ENCODE measurements at places on chromosomes 5 and 9.

- no peak for DNase-seq
Measured at GRCh38 chr5:181173027-181173419, 25.6 kb downstream of the OR2V2 start.

DNA sequence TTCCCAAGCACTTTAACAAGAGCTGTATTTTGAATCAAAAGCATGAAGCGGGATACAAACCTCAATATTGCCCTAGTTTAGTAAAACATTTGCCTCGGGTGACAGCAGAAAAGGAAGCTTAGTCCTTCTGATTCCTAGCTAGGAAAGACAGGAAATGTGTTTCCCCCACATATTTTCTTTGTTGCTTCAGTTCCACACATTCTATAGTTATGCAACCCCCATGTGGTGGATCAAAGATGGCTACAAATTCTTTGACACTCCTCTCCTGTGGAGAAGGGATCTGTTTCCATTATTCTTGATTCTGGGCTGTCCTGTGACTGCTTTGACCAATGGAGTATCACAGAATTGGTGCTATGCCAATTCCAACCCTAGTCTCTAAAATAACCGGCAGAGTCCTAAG is 89.1 kb upstream of the SLC30A5 start:
- no peak for DNase-seq

GRCh38 chr5:123690821-123691220 is 178.8 kb downstream of the CSNK1G3 start:
- no peak for DNase-seq

DNA sequence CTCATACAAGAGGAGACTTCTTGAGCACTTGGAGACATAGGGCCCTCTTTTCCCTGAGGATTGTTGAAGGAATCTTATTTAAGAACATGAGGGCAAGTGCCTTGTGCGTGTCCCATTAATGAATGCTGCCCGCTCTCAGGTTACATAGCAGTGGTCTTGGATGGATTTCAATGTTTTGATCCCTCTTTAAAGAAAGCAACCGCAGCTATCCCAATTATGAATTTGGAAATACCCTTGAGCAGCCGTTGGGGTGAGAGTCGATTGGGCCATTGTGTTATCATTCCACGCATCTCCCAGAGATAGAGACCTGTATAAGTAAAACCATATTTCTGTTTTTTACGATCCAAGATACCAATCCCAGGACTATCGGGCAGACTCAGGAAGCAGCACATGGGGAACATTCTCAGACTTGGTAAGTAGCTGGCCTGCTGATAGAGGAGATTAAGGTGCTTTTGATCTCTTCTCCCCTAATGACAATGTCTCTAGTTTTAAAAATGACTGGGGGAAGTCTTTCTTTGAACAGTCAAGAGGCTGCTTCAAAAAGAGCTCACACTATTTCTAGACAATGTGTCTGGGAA is 145.3 kb downstream of the MACROH2A1 start:
- DNase-seq, result no peak

GRCh38 chr5:58149746-58150145 is 310.1 kb downstream of the PLK2 start:
- no peak for DNase-seq

- no peak for DNase-seq
Measured at GRCh38 chr5:140221697-140222223, 46.8 kb downstream of the CYSTM1 start.

- DNase-seq, result no peak
Measured at GRCh38 chr9:107674721-107675277, 185.2 kb upstream of the KLF4 start.

DNA sequence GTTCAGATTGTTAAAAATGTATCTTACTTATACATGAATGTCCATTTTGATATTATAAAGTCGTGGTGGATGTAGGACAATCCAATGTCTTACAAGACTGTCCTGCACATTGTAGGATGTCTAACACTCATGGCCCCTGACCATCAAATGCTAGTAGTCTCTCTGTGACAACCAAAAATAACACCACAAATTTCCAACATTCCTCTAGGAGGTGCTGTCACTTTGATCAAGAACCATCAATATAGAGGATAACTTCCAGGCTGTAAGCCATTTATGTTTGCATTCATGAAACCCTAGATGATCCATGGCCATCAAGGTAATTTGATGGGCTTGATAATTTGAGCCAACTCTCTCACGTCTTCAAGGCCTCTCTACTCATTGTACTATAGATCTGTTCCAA is 20.5 kb upstream of the ZFR start:
- DNase-seq, result no peak

DNA sequence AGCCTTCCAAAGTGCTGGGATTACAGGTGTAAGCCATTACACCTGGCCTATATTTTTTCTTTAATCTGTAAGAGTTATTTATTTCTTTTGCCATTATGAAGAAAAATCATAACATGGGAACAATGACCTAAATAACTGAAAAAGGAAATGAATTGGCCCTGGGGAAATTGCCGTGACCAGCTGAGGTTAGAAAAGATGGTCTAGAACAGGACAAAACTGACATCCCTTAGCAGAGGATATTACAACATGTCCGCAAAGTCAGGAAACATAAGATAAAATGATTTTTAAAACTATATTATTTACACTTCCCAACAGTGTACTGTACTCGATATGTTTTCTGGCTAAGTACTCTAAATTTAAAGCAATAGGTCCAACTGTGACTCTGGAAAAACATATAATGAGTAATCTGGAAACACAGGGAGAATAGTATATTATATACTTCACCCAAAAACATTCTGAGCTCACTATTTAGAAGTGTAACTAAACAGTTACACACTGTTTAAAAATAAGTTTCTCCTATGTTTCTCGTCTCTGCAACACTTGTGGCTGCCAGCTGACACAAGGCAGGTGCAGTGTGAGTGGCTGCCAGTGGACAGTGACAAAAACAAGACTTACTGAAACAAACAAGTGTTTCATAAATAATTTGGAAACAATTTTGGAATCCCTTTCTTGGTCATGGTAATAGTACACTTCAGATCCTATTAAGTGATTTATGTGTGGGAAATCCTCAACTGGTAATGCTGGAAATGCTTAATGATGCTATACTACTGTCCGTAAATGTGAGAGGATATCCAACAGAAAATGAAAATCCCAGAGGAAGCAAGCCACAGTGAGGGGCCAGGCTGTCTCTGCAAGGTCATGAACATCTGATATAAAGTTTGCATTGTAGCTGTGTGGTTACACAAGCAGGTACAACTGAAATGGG is 69.1 kb downstream of the C9orf85 start:
- DNase-seq, result no peak

DNA sequence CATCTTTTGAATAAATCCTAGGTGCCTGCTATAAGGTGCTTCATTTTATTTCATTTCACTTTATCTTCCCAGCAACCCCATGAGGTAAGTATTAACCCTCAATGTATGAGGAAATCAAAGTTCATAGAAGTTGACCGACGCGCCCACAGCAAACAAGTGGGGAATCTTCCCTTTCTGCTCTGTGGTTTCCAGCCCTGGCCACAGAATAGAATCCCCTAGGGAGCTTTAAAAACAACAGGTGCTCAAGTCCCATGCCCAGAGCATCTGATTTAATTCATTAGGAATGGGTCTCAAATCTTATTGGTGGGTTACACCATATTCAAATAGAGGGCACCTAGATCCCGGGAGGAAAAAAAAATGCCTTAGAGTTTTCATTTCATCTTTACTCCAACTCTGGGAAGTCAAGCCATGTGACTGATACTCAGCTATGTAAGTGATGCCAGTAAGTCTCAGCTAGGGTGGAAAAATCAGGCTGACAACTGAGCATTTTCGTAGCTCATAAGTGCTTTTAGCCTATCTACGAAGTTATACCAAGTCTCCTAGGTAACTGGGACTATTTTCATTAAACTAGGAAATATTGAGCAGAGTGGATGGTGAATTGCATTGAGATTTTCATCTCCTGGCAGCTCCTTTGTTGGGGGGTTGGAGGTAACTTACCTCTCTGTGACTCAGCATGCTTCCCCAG is 353.4 kb upstream of the SLC30A5 start:
- no peak for DNase-seq

GRCh38 chr9:133706307-133707050 is 31.7 kb downstream of the SARDH start:
- DNase-seq, result no peak

DNA sequence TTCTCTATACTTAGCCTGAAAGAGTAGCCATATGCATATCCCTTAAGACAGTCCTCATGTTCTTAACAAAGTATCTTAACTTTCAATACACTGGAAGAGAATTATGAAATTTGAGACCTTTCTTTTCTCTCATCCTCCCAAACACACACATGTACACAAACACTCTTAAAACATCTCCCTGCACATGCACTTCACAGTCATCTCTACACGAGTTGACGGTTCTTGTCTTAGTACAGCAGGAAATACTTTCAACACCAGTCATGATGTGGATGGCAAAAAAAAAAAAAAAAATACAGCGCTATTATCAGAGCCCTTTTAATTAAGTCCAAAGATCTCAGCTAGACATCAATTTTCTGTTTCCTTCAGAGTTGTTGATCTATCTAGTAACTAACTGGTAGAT is 43.6 kb upstream of the PCSK1 start:
- DNase-seq, result no peak

- DNase-seq, result no peak
Measured at GRCh38 chr5:155481182-155481581, 467.6 kb downstream of the KIF4B start.

DNA sequence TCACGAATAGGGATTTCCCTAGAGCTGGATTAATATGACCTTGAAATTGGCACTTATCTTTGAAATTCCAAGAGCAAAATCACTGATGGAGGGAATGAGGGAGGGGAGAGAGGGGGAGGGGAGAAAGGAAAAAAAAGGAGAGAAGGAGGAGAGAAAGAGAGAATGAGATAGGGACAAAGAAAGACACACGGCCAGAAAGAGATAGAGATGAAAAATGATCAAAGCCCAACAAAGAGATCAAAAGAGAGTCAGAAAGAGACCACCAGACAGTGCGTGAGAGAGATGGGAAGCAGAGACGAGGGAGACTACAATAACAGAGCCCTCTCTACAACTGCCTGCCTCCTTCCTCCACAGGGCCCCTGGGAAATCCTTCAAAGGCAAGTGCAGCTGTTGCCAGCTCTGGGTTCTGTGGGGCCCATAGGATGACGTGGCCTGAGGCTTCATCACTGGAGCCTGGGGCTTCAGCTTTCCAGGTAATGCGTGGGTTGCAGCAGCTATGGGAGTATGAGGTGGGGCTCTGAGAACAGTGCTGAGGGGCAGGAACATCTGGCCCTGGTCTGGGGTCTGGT is 58.3 kb upstream of the SHB start:
- DNase-seq, result no peak

DNA sequence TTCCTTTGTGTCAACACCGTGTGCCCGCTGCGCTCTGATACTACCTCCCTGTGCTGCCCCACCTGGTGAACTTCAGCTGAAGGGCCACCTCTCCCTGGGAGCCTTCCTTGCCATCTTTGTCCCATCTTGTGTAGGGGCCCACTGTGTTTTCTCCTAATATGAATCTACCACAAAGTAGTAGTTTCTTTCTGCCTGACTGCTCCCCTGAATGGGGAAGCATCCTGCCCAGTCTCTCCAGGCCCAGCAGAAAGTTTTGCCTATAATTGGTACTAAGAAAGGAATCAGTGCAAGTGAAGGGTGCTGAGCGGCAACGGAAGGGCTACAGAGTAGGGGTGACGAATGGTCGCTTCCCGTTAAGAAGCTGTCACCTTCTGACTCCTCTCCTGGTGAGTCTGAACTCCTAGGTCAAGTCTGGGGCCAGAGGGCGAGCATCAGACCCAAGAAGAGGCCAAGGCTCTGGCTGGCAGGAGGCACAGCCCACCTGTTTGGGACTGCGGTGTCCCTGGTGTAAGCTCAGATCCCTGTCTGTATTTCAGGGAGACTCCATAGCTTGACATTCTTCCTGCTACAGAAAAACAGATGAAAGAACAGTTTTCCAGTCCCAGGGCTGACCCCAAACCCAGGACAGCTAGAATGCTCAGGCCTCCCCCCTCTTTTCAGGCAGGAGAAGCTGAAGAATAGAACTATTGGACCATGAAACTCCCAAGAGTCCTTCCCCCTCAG is 24.1 kb downstream of the WWC1 start:
- no peak for DNase-seq

- DNase-seq, result no peak
Measured at GRCh38 chr9:134968011-134968822, 50.5 kb upstream of the FCN1 start.

DNA sequence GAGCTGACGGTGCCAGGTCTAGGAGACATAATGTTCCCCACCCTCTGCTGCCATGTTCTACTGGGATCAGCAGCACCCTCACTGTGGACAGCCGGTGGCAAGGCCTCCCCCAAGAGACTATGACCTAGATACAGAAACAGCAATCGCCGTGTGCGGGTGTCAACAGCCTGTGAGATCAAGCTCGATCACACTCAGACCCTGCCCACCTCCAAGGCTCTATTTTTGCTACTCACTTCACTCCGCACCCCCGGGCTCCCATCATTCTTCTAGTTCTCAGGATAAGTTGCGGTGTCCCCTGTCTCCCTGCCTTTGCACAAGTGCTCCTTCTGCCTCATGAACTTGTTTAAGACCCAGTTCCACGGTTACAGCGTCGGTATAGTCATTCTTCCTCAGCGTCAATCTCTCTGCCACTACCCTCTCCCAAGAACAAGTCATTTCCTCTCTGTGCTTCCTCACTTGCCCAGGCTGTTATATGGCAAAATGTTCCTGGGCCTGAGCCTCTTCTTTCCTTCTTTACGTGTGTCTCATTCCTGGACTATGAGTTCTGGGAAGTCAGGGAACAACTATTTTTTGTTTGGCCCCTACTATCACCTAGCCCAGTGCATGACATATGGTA is 5.4 kb upstream of the DOCK8 start:
- no peak for DNase-seq

DNA sequence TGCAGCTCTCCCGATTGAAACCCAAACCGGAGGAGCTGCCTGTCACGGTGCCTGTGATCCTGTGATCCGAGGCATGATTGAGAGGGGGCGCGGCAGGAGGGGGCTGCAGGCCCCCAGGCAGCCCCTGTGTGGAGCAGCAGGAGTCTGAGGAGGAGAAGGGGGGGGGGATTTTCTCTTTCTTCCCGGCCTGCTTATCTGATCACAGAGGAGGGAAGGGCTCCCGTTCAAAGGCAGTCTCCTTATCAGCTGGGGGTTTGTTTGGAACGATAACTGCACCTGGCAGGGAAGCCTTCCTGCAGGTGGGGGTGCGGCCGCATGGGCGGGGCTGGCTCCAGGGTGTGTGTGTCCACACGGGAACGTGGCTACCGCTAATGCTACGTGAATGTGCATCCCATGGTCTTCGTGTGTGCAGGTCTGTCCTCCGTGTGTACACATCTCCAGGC is 38.4 kb downstream of the LMX1B start:
- DNase-seq, result no peak

GRCh38 chr9:26081847-26082246 is 403.6 kb upstream of the TUSC1 start:
- DNase-seq, result no peak

DNA sequence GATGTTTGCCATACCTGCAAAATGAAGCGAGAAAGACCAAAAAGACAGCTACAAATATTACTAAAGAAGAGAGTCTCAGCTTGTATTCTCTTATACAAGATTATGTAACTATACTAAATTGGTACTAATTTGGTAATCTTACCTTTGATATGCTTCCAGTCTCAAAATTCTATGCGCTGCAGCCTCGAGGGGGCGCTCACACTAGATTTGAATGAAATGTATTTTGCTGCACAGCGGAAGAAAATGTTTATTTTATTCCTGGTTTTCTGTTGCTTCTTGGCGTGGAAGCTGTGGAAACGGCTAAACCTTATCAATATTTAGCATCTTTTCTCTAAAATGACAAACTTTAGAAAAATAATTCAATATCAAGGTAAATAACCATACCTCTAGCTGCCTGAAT is 267.0 kb upstream of the NUDT12 start:
- no peak for DNase-seq

- no peak for DNase-seq
Measured at GRCh38 chr5:35316611-35317274, 86.5 kb upstream of the PRLR start.

All from hippocampal formation (tissue), 2 donors.